NCI-H1436 (cell line): ENCODE measurements at places on chromosomes 2 and 18.

DNA sequence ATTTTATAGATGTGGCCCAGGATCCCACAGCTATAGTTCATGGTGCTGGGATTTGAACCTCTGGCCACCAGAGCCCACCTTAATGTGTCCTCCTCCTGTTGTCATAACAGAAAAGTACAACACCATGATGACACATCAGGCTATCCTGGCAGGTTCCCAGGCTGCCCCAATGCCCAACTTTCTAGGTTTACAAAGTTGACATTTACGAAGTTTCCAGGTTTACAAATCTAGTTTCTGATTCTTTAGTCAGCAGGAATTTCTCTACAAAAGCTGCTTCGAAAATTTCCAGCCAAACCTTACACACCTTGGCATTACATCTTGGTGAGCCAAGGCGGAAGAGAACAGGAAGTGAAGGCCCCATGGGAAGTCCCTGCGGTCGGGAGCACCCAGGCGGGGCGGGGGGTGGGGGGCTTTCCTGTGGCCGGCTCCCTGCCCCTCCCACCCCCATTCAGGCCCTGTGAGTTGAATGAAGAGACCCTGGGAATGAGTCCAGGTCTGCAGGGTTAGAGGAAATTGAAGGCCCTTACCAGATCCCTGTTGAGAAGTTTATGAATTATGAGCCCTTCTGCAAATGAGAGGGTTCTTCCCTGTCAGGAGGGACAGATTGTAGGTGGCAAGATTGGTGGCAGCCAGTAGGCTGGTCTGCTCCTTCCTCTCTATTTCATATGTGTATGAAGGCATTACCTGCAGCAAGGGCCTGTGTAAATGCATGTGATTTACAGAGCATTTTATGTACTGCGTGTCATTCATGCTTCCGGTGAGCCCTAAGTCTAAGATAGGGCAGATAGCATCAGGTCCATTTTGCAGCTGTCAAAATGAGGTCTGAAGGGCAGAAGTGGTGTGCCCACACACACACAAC lies 11.1 kb upstream of the IL1RN start:
- DNase-seq, result no peak

DNA sequence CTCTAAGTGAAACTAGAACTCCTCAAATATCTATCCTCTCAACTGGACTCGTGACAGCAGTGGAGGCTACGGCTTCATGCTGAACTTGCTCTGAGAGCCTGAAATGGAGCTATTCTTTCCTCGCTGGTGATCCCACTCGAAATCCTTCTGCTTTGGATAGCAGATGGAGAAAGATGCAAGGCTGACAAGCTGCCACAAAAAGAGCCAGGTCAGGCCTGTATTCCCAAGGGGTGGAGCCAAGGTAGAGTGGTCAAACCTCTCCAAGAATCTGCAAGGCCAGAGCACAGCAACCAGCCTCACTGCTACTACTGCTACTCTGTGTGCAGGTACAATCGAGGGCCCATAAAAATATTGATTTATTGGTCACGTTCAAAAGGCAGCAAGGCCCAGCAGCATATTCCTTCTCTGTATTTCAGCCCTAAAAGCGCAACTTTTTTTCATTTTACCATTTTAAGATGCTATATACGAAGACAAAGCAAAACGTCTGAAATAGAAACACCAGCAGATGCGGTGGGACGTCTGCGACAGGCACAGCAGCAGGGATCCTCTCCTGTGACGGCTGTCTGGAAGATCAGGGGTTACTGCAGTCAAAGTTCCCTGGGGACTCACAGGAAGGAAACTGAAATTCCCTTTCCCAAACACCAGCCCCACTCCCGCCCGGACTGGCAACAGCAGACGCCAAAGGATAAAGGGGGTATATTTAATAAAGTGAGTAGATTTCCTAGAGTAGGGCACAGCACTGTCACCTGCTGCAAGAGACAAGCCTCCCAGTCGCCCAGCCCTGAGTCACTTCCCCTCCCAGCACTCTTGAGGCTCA lies 2.4 kb downstream of the SPRED2 start:
- no peak for DNase-seq

DNA sequence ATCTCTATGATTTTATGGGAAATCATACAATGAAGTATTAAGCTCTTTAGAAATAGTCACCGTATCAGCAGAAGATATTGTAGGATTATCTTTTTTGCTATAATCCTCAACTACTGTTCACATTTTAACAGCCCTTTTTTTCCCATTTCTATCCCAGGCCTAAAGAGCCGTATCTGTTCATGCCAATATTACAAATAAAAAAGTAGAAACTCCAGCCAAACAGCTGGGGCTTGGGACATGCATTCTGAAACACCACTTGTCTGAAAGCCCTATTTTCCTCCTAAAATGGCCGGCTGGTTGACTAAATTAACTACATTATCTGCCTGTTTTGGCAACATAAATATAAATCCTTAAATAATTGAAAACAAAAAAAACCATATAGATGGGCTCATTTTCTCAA lies 477.8 kb downstream of the CDH2 start:
- DNase-seq, result no peak

DNA sequence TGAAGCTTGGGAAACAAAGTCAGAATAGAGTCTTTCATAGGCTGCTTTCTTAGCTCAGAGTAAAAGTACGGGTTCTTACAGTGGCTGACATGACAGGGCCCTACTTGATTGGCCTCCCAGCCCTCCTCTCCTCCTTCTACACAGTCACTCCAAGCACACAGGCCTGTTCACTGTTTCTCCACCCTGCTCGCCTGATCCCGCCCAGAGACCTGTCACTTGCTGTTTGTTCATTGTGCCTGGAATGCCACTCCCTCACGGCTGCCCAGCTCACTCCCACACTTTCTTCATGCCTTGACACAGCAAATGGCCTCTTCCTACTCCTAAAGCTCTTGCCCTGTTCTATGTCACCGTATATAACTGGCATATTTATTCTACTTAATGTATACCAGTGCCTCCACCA lies 104.8 kb downstream of the MAP4K4 start:
- no peak for DNase-seq

GRCh38 chr2:42905341-42906110 lies 113.1 kb upstream of the HAAO start:
- no peak for DNase-seq

GRCh38 chr2:234320066-234320465 lies 176.8 kb downstream of the ARL4C start:
- DNase-seq, result no peak

- no peak for DNase-seq
Observed at GRCh38 chr2:5696404-5696944, 4.3 kb downstream of the SOX11 start.

- peak; percentile 8 for DNase-seq
Observed at GRCh38 chr18:32577561-32577960, 106.9 kb upstream of the GAREM1 start.

DNA sequence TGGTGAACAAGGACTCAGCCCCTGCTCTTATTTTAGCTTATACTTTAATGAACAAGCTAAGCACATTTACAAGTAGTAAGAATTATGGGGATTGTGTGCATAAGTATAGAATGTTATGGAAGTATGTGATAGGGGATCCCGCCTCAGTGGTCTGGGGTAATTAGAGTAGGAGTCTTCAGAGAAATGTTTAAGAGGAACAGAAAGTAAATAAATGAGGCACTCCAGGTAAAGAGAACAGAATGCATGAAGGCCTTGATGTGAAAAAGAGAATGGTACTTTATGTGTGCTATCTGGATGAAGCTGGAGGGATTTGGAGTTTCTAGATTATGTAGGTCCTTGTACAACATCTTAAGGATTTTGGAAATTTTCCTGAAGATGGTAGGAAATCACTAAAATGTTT lies 76.6 kb downstream of the BMPR2 start:
- DNase-seq, result no peak

DNA sequence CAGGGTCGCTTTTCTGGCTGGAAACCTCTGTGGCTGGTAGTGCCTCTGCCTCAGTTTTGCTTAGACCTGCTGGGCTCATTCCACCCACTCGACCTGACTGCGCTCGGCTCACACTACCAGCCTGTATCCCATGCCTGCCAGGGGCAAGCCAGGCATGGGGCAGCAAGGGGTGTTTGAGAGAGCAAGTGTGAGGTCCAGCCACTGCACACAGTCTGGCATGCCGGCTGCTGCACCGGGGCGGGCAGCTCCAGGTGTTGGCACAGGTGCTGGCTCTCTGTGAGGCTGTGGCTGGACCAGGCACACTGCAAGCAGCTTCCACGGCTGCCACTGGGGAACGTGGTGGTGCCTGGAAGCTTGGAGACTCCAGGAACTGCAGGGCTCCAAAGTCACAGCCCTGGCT lies 90.9 kb downstream of the ATAD2B start:
- no peak for DNase-seq

- DNase-seq, result no peak
Observed at GRCh38 chr2:236040600-236041328, 127.4 kb downstream of the GBX2 start.
